ENCODE measurements at places on chromosomes 1 and 21. TPM values are rescaled to one million over a fixed set of nuclear protein-coding genes. Genes with fewer than 3 reads are reported as not detected.

GPR157 gene
- 10.7 TPM for total RNA-seq

OR10Z1 gene
- not detected for total RNA-seq

MTHFR gene
- 75.0 TPM for total RNA-seq

OR6N1 gene
- total RNA-seq = not detected

SPRTN gene
- 23.4 TPM for total RNA-seq

All from prostate gland (tissue), 2 donors.